ENCODE measurements at places on chromosomes 12 and 14.
A peak's percentile ranks its signal among the peaks of the same experiment; 100 is the strongest.

GRCh38 chr14:59961518-59962062, 41.6 kb downstream of the LRRC9 start:
- no peak for DNase-seq

DNA sequence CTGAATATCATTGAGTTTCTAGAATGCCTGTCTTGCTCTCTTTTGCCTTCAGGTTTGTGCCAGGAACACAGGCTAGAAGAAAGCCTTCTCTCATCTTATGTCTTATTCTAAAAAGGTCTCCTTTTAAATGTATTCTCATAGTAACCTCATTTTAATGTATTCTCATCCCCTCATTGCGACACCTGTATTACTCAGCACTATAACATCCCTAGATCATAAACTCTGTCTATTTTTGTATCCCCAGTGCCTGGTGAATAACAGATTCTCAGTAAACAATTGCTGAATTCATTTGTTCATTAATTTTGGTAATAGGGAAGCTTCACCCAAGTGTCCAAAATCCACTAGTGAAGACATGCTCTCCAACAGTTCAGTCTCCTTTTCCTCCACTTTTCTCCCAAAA, 8.8 kb upstream of the LRRK2 start:
- DNase-seq, result no peak

DNA sequence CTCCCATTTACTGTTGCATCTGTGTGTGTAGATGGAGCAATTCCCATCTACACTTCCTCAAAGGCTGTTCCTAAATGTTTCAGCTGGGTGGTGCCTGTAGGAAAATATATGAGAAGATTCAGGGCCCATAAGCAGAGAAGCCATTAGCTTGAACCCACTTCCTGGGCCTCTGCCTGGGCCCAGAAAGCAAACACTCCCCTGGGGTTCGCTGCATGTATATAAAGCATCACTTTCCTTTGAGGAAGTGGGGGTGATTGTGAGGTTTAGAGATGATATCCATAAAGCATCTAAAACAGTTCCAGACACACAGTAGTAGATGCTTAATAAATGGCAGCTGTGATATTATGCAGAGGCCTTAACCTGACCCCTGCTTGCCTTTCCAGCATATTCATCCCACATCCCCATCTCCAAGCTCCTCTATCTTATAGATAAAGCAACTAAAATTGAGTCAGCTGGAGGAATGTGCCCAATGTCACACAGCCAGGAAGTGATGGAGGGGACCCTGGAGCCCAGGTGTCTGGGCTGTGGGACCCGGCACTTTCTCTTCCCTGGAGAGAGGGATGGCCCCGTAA, 280.0 kb upstream of the CRY1 start:
- DNase-seq, result no peak

DNA sequence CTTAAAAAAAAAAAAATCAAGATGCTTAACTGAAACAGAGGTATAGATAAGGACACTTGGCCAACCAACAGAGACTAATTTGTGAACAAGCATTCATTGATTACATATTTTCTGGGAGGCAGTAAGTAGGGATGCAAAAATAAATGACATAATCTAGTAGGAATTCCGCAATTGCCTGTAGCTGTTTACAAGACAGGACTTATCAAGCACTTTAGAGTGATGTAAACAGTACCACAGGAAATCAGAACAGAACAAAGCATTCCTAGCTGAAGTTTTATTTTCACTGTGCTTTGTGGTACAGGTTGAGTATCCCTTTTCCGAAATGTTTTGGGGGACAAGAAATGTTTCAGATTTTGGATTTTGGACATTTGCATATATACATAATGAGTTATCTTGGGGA, 68.2 kb upstream of the FGD4 start:
- no peak for DNase-seq

- DNase-seq, result peak; percentile 15
Measured at GRCh38 chr12:65300679-65301349, 22.3 kb downstream of the MSRB3 start.

- DNase-seq, result peak; percentile 20
Measured at GRCh38 chr12:104680070-104680469, 223.3 kb downstream of the CHST11 start.

GRCh38 chr14:103133210-103134140, 10.2 kb downstream of the TNFAIP2 start:
- no peak for DNase-seq

DNA sequence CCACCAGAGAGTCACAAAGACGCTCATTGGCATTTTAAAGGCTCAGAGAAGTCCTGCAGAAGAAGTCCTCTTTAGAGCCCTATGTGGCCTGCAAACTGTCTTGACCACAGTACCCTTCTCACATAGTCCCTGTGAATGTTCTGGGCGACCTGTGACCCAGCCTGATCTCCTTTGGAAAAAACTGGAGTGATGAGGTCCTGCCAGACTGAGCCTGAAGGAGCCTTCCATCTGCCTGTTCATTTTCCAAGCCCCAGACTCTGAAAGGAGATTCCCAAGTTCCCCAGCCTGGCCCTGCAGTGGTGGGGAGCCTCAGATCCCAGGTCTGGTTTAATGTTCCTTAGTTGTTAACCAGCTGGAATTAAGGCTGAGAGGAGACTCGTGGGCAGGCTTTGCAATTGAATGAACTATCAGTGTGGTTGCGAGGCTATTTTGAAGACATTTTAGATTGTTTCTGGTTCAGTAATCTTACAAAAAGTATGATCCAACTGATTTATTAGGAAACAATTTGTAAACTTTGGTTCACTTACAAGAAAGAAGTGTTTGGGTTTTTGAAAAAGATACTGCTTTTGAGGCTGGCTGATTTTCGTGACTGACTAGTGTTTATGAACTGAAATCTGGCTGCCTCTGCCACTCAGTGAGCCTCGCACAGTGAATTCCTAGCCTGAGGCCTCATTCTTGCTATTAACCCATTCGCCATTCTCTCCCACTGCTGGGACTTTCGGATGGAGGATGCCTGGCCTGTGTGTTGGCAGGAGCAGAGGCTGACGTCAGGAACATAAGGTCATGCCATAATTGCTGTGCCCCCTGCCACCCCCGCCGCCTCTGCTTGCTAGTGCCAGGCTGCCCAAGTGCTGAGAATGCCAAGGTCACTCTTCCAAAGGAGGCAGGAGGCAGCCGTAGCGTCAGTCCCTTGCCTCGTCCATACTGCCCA, 249.0 kb downstream of the CACNA1C start:
- DNase-seq, result no peak

DNA sequence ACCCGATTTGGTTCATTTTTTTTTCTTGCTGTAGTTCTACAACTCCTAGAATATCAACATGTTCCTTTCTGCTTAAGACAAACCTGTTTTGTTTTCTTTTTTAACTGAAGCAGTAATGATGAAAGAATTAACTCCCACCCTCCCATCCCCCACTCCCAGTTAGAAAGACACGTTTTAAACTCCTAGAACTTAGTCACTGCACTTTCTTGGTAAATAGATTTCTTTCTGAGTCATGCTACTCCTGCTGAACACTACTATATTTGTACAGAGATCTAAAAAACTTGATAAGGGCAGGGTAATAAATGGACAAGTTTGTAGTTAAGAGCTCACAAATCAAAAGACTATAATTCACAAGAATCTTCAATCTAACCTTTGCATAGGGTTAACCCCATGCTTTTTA, 118.9 kb upstream of the PTPRB start:
- peak; percentile 67 for DNase-seq

DNA sequence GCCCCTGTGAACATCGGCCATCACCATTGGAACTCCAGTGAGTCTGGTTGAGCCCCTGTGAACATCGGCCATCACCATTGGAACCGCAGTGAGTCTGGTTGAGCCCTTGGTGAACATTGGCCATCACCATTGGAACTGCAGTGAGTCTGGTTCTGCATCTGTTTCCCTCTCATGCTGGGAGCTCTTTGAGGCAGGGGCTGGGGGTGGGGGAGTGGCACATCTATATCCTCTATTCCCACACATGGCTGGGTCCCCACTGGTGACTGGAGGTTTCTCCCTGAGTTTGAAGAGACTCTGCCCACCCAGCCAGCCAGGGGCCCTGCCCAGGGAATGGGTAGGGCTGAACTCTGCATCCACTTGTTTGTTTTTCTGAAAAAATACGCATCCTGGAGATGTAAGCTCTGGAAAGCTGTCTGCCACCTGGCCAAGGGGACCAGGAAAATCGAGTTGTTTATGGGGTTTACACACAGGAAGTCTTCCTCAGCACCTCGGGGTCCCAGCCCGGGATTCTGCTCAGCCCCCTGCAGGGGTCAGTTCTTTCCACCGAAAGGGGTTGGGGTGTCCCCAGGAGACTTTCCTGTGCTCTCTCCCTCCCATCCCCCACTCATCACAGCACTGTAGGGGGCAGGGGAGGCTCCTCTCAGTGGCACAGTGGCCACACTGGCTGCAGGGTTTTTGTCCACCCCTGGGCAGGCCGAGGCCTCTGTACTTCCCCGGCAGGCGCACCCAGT, 170.5 kb upstream of the GSC start:
- DNase-seq, result no peak

GRCh38 chr12:21655591-21655990, 2.1 kb downstream of the LDHB start:
- no peak for DNase-seq

- DNase-seq, result no peak
Measured at GRCh38 chr12:75227132-75227531, 17.5 kb upstream of the KCNC2 start.

DNA sequence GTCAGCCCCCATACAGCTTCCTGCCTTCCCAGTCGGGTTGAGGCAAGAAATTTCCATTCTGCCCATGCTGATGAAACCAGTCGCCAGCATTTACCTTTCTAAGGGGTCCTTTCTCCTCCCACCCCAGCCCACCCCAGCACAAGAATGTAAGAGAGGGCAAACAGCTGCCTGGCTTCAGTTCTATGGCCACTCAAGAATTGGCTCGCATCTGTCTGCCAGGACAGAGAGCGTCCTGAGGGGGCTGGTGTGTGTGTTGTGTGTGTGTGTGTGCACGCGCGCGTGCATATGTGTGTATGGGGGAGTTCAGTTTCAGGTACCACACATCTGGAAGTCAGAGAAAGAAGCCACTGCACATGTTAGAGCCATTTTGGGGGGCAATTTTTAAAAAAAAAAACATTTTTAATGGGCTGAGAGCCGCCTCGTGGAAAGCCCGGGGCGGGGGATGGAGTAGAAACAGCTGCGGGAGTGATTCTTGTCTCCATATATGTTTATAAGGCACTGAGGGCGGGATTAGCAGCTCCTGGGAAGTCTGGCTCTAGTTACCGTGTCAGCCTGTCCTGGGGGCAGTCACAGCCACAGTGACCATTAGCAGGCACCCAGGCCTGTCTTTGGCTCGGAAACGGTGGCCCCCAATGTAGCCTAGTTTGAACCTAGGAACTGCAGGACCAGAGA, at the start of gene WNT5B:
Gene WNT5B, plus strand, starts transcription at position 566 of the 672 bp plus-strand sequence. CDS start 2,124 bp downstream, outside the sequence.
- no peak for DNase-seq

GRCh38 chr12:66392266-66392915, 90.1 kb downstream of the HELB start:
- no peak for DNase-seq

- no peak for DNase-seq
Measured at GRCh38 chr14:90642244-90642717, 173.9 kb downstream of the TTC7B start.

GRCh38 chr14:100775351-100775830, 48.7 kb downstream of the DLK1 start:
- DNase-seq, result no peak

- no peak for DNase-seq
Measured at GRCh38 chr12:87259391-87259790, 769.8 kb downstream of the C12orf50 start.

- no peak for DNase-seq
Measured at GRCh38 chr12:25347716-25348592, 97.2 kb upstream of the KRAS start.

GRCh38 chr14:97791906-97792305, 994.7 kb downstream of the VRK1 start:
- no peak for DNase-seq

DNA sequence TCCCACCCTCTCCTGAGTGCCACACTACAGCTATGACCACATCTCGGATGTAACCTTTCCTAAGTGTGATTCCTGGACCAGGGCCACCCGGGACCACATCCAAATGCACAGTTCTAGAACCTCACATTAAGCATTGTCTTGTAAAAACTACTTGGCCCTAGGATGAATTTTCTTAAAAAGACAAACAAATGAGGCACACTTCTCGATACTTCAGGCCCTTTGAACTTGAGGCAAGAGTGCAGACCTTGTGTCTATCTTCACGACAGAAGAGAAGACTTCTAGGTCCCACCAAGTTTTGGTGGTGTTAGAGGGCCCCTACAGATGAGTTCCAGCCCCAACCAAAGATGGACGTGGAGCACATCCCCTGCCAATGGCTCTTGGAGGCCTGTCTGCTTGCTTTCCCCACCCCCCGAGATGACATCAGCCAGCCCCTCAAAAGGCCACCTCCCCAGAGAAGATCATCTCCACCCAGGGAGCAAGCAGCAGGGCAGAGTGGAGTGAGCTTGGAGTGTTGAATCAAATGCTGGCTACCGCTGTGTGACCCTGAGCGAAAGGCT, 9.3 kb downstream of the ISCU start:
- no peak for DNase-seq

DNA sequence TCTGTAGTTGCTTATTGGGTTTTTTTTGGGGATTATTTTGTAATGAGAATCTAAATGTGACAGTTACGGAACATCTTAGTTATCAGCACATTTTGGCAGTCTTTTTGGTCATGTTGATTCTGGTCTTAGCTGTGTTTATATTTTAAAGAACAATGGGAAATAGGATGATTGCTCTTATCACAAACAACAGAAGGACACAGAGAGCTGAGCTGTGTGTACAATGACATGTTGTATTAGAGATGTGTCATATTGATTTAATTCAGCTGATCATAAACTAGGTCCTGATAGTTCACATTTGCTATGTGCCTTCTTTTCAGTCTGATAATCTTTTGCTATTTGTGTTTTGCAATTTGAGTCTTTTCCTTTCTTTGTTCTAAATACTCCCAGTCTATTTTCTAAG, 781.7 kb downstream of the TRHDE start:
- no peak for DNase-seq

DNA sequence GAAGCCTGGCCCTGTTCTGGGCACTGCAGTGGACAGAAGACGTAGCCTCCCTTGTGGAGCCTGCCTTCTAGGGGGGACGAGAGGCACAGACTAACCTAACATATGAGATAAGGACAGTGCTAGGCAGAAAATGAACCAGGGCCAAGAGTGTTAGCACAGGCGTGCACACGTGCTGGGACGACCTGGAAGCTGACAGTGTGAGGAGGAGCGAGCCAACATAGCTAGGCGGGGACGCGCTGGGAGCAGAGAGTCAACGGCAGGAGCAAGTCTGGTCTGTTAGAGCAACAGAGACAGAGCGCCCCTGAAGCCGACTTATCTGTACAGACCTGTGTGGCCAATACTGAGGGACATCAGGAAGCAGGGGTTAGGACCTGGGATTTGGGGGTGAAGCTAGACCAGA, 8.0 kb downstream of the PXMP2 start:
- DNase-seq, result no peak
